ENCODE measurements at places on chromosomes 3 and 15.

DNA sequence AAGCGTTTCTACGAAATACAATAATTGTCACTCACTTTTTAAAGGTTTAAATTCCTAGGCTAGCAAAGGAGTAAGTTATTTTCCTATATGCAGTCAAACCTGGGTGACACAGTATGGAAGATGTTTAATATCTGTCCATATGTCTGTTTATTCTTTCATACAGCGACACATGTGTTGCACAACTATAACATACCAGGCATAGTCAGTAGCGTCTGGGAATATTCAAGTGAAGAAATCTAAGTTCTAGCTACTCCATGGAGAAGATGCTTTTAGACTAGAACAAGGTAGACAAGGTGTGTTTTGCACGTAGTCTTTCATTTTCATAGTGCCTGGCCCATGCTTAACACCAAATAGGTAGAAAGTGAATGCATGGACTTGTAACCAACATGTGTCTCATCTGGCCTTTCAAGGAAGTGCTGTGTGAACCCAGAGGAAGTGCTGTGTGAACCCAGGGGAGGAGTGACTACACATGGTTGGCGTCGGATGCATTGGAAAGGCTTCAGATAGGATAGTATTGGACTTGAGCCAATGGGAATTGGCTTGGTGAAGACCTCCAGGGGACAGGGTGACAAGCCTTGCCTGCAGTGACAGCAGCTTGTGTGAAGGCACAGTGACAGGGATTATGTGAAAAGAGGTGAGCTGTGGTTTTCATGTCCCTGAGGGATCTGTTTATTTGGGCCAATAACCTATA lies 267.0 kb downstream of the PTPRG start:
- ATAC-seq, result no peak

- no peak for ATAC-seq
Observed at GRCh38 chr3:114447950-114448479, 154.2 kb downstream of the TIGIT start.

- ATAC-seq, result peak; percentile 11
Observed at GRCh38 chr3:186538779-186539178, 5.4 kb downstream of the CRYGS start.

DNA sequence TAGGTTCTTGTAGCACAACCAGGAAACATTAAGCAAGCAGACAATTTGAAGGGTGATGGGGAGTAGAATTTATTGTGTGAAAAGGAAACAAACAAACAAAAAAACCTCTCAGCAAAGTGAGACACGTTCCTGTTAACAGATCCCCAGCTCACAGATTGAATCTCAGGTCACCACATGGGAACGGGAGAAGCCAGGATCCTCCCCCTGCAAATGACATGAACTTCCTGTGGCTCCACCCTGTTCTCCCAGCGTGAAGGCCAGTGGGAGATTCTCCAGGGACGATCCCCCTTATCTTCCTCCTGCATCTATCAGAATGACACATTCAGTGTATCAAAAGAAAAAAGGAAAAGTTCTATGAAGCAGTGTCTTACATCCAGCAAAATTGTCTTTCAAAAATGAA lies 1488.1 kb downstream of the OTOL1 start:
- no peak for ATAC-seq

- no peak for ATAC-seq
Observed at GRCh38 chr3:87145553-87145952, 81.6 kb upstream of the CHMP2B start.

- no peak for ATAC-seq
Observed at GRCh38 chr15:71414853-71415252, 299.6 kb downstream of the THSD4 start.

DNA sequence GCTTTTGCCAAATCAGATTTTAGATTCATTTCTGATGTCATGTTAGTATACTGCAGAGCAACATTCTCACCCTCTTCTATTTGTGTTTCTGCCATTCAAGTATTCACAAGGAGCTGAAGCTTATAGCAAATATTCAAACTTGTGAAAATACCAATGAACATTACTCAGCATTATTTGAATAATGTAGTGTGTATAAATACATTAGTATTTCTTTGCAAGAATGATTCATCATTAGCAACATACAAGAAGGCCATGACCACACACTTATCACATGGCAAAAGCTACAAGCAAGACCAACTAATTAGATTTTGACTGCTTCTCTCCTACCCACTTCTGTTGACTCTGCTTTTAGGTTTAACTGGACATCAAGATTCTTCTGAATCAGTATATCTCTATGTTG lies 124.9 kb downstream of the IGSF11 start:
- no peak for ATAC-seq

DNA sequence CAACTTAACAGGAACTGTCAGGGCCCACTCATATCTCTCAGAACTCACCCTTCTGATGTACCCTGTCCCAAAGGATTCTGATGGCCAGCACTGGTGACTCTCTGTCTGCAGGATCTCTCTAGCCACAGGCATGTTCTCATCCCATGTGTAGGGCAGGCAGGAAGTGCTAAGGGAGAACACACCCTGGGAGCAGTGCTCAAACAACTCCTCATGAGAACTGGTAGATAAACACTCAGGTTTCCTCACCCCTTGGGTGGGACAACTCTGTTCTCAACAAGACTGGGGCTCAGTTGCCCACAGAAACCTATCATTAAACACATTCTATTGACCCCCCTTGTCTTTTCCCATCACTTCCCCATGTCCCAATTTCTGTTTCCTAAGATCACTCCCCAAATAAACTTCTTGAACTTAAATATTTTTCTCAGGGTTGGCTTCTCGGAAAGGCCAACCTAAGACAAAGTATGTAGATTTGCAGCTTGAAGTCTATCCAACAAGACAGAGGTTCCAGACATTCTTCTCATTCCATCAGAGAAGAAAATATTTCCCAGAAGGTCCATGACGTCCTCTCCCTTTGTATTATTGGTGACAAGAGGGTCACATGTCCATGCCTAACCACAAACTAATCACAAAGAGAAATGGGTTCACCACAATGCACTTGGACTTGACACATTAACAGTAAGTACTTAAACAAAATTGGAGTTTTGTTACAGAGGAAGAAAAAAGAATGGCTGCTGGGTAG lies 276.6 kb upstream of the GADL1 start:
- ATAC-seq, result no peak

GRCh38 chr15:92818651-92819277 lies 81.4 kb upstream of the CHD2 start:
- ATAC-seq, result no peak

DNA sequence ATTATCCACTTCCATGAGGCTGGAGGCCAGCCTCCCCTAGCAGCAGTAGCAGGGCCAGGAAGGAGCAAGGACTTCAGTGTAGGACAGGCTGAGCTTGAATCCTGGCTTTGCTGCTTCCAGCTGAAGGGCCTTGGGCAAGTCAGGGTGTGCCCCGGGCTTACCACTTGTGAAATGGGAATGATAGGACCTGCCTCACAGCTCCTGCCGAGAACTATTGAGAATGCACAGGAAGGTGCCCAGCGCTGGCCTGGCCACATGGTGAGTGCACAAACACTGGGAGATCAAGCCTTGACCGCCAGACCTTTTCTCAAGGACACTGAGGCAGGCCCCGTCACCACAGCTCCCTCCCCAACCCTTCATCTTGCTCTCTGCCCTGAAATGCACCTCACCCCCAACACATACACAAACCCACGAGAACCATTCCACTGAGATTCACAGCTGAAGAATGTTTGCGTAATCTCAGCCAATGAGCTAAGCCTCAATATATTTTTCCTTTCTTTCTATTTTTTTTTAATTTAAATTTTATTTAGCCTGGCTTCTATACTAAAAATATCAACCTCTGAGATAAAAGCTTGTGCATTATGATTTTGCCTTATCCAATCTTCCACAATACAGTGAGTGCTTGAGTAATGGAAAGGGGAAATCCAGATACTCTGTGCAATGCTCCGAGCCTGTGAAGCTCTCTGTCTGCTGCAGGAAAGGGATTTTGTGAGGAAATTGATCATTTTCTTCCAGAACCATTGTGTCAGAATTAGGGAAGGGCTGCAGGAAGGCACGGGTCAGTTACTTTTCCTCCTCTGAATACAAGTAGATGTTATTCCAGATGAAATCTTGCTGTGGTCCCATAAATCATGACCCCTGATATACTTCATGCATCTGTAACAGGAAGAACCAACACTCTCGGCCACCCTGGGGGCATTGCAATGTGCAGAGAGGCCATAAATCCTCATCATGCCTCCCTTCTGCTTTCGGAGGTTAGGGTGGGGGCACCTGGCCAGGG lies 193.9 kb downstream of the TLE3 start:
- no peak for ATAC-seq

DNA sequence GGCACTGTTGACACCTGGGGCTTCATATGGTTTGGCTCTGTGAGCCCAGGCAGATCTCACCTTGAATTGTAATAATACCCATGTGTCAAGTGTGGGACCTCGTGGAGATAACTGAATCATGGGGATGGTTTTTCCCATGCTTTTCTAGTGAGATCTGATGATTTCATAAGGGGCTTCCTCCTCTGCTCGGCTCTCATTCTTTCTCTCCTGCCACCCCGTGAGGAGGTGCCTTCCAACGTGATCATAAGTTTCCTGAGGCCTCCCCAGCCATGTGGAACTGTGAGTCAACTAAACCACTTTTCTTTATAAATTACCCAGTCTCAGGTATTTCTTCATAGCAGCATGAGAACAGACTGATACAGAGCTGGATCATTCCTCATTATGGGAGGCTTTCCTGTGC lies 655.9 kb upstream of the ADAMTS9 start:
- ATAC-seq, result no peak

- ATAC-seq, result no peak
Observed at GRCh38 chr15:77508541-77509243, 88.0 kb downstream of the HMG20A start.

DNA sequence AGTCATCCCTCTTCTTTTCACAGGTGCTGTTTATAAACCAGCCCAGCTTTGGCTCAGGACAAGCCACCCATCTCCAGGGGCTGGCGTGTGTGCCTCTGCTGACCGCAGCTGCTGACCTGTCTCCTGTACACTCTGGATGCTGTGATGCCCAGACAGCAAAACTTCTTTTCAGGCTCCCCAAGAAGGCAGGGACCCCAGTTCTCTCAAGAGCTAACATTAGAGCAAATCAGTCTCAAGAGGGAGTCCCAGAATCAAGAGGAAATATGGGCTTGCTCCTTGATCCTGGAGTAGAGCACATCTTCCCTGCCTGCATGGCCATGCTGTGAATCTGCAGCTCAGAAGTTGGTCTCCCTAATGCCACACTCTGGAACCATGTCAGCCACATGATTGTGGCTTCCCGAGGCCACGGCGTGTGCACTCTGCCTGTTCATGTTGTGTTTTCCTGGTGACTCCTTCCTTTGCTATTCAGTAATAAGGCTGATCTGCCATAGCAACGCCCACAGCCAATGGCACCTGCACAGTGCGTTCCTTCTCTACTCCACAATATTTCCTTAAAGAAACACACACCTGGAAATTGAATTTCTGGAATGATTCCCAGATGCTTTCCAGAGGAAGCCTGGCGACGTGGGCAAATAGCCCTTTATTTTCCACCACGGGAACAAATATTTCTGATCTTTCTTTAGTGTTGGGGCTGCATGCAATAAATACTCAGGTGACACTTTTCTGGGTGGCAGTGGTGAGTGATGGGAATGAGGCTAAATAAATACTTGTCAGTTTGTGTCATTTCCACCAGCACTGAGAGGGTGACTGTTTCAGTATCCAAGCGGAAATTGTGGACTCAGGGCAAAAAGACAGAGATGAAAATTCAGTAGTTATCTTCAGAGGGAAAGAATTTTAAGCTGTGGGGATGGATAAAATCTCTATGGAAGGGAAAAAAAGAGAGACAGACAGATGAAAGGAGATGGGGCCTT lies 21.9 kb upstream of the THSD4 start:
- no peak for ATAC-seq

DNA sequence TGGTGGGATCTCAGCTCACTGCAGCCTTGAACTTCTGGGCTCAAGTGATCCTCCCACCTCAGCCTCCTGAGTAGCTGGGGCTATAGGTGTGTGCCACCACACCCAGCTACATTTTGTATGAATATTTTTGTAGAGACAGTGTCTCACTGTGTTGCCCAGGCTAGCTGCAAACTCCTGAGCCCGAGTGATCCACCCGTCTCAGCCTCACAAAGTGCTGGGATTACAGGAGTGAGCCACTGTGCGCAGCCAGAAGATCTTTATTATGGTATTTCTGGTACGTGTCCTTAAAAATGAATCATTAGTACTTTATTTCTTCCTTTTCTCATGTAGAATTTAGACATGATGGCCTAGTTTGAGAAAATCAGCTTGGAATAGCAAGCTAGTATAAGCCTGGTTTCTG lies 153.3 kb downstream of the BCHE start:
- no peak for ATAC-seq

- ATAC-seq, result peak; percentile 37
Observed at GRCh38 chr3:129934234-129935123, 40.0 kb upstream of the TRH start.

GRCh38 chr3:2452249-2452648 lies 353.6 kb downstream of the CNTN4 start:
- no peak for ATAC-seq

DNA sequence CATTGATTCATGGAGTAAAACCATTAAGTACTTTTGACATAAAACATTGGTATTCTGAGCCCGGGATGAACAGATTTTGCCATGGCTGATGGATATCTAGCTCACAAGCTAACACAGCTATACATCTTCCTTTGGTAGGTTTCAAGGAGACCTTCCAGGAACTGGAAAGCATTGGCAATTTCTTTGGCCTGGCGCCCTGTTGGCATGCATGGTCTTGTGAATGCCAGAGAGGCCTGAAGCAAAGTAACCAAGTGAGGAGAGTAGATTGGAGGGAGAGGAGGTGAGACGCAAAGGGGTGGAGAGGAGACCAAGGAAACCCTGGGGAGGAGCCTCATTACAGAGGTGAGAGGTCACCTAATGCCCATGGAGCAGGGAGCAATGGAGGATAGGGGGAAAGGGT lies 67.2 kb downstream of the SQOR start:
- no peak for ATAC-seq

DNA sequence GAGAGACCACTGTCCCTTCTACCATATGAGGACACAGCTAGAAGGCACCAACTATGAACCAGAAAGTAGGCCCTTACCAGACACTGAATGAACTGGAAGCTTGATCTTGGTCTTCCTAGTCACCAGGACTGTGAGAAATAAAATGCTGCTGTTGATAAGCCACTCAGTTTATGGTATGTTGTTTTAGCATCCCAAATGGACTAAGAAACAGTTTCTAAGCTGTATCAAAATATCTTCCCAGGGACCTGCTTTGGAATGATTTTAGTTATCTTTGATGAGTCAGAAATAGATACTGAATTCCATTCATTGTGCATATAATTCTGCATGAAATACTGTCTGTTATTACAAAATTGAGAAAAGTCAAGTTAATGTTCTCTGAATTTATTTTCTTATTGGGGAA lies 18.6 kb downstream of the WDR76 start:
- ATAC-seq, result no peak

GRCh38 chr3:172517859-172518466 lies 5.3 kb downstream of the TNFSF10 start:
- ATAC-seq, result peak; percentile 62

DNA sequence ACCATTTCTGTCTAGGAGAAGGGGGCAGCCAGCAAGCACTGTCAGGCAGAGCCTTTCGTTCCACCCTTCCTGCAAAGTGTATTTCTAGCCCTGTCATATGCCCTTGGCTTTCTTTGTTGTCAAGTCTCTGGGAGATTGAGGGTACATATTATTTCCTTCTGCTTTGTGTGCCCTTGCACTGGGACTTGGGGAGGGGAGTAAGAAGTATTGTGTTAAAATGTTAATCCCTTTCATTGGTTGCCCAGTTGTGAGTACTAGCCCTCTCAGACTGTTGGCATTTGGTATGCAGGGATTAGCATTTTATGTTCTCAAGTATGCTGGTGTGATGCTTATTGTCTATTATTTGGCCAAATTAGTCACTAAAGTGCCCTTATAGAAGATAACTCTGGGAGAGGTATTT lies 63.9 kb downstream of the RBM6 start:
- ATAC-seq, result no peak

- no peak for ATAC-seq
Observed at GRCh38 chr3:178827285-178827856, 244.2 kb downstream of the ZMAT3 start.
